Amygdala (tissue), 56 donors: ENCODE measurements at places on chromosomes 2 and 18.

- DNase-seq = no peak
Observed at GRCh38 chr2:55090702-55091101, 40.5 kb upstream of the RTN4 start.

DNA sequence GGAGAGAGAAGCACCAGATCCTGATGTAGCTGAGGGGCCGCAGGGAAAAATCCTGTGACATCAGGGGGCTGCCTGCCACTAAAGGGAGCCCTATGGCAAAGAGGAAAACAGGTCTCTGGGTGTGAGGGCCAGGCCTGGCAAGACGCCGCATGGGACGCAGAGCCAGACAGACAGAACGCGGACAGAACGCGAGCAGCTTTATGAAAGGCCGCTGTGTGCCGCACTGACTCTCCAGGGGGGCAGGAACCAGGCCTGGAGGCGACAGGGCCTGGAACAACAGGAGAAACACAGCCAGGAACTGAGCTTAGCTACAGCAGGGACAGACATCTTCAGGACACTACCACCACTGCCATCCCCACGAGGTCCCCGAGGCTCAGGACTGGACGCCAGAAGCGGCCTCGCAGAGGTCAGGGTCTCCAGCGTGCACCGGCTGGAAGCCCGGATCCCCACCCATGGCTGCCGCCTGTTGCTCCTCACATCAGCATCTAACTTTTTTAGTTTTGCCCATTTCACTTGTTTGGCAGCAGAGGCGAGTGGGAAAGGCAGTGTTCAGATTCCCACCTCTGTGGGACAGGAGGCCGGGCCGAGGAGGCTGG is 131.6 kb downstream of the VAPA start:
- no peak for DNase-seq

DNA sequence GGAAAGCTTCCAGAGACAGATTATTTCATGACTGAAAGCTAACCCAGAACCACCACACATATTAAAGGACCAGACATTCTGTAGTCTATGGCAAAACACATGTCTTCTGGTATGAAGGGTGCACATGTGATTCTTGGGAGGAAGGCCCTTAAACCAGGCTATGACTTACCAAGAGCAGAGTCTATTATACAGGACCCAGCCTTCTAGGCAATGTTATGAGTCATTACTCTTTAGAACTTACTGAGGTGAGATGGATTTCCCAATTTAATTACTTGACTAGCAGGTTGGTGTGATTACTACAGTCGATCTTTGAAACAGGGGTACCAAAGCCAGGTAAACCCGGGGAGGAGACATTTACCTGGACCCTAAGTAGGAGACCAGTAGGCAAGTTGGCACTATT is 350.8 kb downstream of the TRIB2 start:
- no peak for DNase-seq

DNA sequence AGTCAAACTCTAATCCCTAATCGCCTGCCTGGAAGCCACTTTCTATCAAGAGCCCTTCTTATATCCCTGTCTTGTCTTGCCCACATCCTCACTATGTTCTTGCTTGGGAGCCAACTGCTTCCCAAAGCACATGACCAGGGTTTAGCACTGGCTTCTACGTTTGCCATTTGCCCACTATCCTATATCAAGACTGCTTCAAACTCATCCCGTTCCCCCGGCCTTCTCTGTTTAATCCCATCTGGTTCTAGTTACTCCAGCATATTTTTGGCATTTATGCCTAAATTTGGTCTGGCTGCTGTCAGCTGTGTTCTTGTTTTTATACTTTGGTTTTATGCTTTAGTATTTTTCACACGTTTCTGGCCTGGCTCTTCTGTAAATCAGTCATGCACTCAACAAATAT is 40.2 kb downstream of the POLR1A start:
- peak; percentile 16 for DNase-seq

GRCh38 chr2:202133909-202134265 is 60.8 kb downstream of the KIAA2012 start:
- DNase-seq = no peak

- no peak for DNase-seq
Observed at GRCh38 chr2:66456183-66457041, 21.5 kb downstream of the MEIS1 start.

- no peak for DNase-seq
Observed at GRCh38 chr18:75221397-75221796, 10.8 kb downstream of the TSHZ1 start.

DNA sequence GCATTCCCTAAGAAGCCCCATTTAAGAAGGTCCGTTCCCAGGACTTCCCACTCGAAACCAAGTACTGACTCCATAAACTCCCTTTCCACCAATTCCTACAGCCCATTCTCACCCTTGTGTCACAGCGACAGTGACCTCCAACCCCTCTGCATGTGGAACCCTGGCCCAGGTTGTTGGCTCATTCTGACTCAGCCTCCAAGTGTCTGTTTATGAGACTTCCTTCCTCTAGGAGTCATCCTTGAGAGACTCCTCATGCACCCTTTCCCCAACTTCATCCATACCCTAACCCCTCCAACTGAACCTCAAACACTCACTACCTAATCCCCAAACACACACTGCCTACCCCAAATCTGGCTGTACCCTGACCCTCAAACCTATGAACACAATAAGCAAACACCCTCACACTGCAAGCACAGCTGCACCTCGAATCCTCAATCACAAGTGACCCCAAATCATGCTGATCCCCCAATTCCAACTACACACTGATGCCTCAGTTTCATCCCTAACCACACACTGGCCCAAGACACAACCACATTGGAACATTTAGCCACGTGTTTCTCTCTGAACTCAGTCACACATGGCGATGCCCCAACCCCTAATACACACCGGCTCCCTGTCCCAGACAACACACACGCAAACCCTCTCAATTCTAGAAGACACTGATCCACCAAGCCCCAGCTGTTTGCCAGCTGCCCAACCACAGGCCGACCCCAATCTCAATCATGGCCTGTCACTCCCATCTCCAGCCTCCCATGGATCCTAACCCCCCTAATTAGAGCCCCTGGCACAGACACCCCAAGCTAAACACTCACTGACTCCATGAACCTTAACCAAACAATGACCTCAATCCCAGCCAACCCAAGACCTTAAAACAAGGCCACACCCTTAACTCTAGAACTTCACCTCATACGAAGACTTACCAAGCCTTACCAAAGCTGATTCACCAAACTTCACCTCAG is 219.6 kb downstream of the CYP26B1 start:
- DNase-seq = no peak

DNA sequence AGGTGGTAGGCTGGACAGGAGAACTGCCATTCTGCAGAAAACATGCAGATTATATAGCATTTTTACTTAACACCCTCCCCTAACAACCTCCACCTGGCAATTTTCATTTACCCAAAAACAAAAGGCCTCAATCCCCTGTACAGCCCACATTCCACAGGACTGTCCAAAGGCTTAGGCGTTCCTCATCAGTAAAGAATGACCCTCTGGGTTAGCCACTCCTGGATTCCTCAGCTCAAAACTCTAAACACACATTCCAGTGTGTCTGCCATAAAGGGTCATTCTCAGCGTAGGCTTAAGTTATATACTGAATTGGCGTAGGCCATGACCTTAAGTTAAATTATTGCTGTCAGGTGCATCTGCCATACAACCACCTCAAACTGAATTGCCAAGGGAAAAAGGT is 261.8 kb upstream of the CHAC2 start:
- DNase-seq = no peak

GRCh38 chr2:172914341-172915008 is 161.2 kb upstream of the MAP3K20 start:
- no peak for DNase-seq

DNA sequence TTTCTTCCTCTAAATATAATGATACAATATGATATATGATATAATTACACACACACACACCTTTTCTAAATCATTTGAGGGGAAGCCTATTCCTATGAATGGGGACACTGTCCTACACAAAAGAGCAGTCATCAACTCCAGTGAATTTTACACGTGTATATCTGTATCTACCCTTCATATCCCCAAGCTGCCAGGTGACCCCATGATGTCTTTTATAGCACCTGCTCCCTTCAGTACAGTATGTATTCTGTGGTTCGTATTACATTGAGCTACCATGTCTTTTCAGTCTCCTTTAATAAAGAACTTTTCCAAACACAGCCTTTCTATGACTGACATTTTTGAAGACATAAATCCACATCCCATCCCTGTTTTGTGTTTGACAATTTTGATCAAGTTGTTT is 19.0 kb downstream of the TBC1D8 start:
- DNase-seq = no peak

DNA sequence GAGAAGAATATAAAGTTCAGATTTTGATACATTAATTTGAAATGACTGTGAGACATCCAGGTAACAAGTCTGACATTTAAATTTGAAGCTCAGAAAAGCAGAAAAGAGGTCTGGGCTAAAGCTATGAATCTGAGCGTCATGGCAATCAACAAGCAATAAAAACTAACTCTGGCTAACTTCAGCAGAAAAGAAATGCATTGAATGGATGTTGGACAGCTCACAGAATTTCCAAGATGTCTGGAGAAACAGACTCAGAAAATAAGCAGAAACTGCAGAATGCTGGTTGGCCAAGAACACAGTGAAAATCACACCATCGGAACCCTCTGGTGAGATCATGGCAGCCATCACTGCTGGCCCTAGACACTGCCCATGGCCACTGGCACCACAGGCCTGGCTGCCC is 366.6 kb downstream of the METTL4 start:
- no peak for DNase-seq

- DNase-seq = no peak
Observed at GRCh38 chr18:76482971-76483691, 11.9 kb downstream of the ZNF516 start.

GRCh38 chr2:144163592-144163991 is 356.3 kb downstream of the ZEB2 start:
- DNase-seq = no peak

DNA sequence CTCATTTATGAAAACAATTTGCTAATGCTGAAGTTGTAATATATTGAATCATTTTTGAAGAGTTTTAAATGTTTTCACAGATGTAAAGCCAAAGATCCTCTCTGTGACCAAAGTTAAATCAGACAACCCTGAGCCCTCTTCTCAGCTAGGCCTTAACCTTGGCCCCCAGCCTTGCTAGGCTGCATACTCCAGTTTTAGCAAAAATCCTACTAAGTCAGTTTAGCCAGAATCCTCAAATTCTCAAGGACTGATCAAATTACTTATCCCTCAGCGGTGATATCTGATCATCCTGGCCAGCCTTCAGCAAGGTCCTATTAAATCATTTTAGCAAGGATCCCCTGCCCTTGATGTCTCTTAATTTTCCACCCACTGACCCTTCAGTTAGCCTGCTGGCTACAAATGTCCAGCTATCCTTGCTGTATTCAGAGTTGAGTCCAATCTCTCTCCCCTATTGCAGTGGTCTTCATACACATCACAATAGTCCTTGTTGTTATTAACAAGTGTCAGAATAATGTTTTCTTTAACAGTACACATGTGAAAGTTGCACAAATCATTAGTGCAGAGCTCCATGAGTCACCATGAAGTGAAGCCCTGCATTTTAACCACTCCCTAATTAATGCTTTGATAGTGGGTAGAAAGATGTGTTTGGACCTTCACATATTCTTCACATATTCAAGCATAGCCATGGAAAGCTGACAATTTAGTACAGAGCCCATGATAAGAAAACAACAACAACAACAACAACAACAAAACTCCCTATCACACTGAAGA is 206.4 kb downstream of the NBAS start:
- DNase-seq = no peak

- no peak for DNase-seq
Observed at GRCh38 chr2:16613539-16614011, 52.1 kb downstream of the CYRIA start.

- no peak for DNase-seq
Observed at GRCh38 chr2:218727502-218728165, 17.0 kb downstream of the TTLL4 start.

- no peak for DNase-seq
Observed at GRCh38 chr2:241153616-241154015, 3.3 kb downstream of the PPP1R7 start.

DNA sequence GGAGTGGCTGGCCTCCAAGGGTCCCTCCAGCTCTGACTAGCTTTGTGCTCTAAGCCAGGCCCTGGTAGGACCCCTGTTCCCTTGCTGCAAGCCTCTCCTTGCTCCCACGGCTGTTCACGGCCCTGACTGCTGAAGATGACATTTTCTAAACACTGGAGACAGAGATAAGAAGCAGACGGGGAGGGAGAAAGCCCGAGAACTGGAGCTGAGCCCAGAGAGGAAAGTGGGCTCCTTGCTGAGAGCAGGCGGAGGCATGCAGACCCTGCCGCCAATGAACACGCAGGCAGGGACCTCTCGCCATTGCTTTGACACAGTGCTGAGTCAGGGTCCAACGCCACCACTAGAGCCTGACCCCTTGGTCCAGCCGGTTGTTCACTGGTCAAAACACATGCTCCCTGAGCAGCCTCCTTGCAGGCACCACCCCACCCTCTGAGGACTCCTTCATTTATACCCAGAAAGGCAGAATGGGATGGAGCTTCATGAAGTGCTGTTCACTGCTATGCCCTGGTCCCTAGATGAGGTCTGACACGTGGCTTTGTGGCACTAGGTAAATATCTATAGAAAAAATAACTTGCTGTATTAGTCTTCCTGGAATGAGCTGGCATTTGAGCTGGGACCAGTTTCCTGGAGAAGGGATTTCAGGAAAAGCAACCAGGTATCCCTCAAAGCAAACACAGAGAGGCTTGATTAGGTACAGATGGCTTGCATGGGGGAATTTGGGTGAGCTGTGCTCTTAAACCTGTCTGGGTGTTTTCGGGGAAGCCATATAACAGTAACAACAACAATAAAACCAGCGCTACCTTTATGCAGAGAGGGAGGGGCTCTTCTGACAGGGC is 65.7 kb downstream of the MCFD2 start:
- no peak for DNase-seq

DNA sequence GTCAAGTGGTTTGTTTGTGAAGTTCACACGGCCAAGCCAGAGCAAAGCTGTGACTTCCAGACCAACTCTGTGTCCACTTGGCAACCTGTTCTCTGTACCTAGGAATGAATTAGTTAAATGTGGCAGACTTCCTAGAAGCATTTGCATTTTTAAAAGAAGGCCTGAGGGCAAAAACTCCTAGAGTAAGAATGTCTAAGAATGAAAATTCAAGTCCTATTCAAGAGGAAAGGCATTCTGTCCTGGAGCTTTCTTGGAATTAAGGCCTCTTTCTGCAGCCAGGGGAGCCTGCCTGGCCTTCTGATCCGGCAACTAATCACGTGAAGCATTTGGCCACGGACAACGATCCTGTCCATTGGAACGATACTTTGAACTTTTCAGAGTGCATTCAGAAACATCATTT is 155.0 kb downstream of the SETBP1 start:
- no peak for DNase-seq

- DNase-seq = no peak
Observed at GRCh38 chr18:67670024-67670543, 153.6 kb upstream of the DSEL start.

GRCh38 chr2:190668892-190669291 is 20.0 kb downstream of the NAB1 start:
- no peak for DNase-seq
